ENCODE measurements at places on chromosomes 2 and 18.
A peak's percentile ranks its signal among the peaks of the same experiment; 100 is the strongest.

DNA sequence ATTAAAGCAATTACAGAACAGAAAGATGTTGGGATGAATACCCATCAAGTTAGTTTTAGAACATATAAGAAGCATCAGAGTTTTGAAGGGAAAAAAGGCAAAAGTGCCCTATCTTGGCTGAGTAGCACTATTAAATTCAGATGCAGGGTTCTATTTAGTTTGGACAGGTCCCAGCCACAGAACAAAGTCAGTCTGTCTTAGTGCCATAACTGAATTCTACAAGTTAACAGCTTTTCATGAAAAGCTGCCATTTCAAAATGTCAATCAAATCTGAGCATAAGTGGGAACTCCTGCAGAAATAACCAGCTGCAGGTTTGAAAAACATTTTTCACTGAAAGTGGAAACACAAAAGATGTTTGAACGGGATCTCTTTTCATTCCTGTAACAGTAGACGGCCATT, 160.4 kb downstream of the SRBD1 start:
- no peak for DNase-seq

GRCh38 chr2:136436936-136437335, 319.0 kb upstream of the CXCR4 start:
- no peak for DNase-seq

- DNase-seq, result peak; percentile 77
Measured at GRCh38 chr2:159807183-159808031, 9.4 kb upstream of the CD302 start.

GRCh38 chr2:157627594-157628476, 829 bp downstream of the ACVR1C start:
- peak; percentile 7 for DNase-seq

- no peak for DNase-seq
Measured at GRCh38 chr2:69032336-69032735, 19.4 kb downstream of the ANTXR1 start.

DNA sequence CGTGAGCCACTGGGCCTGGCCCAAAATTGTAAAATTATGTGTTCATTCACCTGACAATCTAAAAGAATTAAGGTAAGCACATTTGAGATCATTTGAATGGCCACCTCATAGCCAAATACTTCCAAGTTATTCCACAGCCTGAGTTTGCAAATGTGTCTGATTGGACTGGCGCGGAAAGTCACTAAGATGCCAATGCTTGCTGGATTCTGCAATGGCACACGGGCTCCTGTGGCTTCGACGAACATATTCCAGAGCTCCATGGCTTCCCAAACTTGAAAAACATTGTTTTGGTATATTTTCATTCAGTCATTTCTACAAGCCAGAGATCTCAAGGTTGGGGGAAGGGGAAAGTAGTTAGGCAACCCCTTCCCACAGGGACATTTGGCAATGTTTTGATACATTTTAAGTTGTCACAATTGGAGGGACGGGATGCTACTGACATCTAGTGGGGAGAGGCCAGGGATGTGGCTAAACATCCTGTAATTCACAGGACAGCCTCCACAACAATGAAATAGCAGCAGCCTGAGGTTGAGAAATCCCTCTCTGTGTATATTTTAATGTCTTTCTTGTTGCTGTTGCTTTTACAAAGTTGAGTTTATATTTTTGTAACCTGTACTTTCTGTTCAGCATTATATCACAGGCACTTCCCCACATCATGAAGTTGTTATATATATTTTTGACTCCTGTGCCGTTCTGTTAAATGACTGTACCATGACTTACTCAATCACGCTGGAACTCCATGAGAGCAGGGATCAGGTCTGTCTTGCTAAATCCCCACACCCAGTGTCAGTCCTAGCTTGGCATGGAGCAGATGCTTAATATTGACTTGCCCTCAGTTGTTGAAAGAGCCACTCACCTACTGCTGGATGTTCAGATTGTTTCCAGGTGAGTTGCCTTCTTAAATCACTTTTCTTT, 56.9 kb downstream of the COL4A4 start:
- DNase-seq, result peak; percentile 60

GRCh38 chr2:236246711-236247246, 17.4 kb downstream of the ASB18 start:
- DNase-seq, result no peak

- DNase-seq, result no peak
Measured at GRCh38 chr2:67281101-67281500, 116.0 kb upstream of the ETAA1 start.

DNA sequence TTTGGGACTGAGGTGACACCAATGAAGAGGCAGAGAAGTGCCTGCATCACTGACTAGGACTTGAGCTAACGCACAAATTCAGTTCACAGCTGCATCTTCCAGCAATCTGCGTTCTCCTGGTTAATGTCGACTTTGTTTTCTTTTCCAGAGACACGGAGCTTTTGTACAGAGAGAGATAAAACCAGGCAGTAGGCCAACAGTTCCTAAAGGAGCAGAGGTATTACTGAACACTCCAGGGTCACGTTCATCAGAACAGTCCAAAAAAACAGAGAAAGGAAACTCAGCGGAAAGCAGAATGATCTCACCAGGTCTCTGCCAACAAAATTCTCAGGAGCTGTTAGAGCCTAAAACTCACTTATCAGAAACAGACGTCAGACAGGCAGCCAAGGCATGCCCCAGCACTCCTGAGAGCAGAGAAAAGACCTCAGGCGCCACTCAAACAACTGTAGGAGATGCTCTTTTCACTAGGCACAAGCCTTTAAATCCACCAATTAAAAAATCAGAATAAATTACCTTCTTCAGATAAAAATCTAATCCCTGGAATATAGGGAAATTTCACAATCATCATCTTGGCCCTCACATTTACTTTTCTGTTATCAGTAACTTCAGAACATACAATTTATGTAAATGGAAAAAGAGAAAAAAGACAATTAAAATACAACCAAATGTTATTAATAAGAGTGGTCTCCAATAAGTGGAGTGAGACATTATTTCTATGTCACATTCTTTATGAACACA, 95.9 kb upstream of the SPTBN1 start:
- DNase-seq, result peak; percentile 11

DNA sequence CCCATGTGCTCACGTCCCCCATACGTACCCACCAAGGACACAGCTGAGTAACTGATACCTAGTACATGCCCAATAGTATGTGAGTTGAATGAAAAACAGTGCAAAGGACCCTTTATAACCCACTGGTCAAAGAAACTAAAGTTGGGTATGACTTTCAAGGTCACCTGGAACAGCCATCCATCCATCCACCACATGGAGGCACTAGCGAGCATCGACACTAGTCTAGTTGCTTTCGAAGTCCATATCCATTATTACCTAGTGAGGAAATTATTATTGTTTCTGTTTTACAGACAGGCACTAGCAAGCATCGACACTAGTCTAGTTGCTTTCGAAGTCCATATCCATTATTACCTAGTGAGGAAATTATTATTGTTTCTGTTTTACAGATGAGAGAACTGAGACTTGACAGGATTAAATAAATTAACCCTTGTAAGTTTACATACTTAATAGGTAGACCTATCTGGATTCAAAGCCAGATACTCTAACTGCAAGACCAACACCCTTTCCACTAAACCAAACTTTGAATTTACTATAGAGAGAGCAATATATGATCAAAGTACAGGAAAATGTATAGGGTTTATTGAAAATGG, 233.7 kb downstream of the METTL4 start:
- peak; percentile 45 for DNase-seq

DNA sequence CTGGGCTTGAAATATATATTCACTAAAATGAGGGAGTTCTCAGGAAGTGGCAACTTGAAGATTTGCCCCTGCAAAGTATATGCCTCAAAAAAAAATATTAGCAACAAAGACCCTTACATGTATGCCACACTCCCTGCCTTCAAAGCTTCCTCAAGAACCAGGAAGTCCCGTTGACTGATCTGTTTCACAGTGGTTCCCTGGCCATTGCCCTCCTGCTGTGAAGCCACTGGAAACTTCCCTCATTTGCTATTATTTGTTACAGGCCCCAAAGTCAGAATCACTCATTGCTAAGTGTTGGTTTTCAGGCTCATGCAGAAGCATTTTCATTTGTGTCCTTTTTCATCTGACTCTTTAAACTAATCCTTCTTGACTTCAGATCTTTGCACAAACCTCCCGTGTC, 421.5 kb downstream of the ZNF521 start:
- no peak for DNase-seq

GRCh38 chr2:85019121-85019520, 48.2 kb downstream of the KCMF1 start:
- peak; percentile 19 for DNase-seq

DNA sequence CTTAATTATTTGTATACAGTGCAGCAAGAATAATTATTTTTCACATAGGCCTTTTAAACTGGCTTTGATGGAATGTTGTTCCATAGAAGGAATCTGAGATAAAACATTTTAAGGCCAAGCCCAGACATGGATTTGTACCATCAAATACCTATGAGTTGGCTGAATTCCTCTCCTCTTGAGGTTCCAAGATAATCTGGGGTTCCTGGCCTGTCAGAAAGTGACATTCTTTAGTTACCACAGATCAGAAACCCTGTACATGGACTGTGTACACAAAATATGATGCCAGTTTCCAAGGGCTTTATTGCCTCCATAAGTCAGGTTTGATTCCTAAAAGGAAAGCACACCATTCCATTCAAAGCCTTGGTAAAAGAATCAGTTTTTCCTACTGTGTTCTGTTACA, 1256.7 kb upstream of the NRXN1 start:
- DNase-seq, result no peak

DNA sequence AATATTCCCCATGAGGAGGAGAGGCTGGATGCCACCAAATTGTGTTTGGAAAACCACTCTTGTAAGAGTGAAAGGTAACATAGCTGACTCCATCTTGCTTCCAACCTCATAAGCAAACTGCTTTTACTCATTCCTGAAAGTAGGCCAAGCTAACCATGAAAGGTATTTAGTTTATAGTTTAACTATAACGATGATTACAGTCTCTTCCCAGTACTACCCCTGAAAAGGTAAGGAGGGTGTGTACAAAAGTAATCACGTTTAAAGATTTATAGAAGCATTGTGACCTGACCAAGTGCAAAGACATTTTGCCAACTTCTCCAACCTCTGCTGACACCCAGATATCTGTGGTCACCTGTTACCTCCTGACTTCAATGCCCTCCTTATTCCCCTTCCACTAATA, 122.6 kb downstream of the CD8B2 start:
- no peak for DNase-seq

DNA sequence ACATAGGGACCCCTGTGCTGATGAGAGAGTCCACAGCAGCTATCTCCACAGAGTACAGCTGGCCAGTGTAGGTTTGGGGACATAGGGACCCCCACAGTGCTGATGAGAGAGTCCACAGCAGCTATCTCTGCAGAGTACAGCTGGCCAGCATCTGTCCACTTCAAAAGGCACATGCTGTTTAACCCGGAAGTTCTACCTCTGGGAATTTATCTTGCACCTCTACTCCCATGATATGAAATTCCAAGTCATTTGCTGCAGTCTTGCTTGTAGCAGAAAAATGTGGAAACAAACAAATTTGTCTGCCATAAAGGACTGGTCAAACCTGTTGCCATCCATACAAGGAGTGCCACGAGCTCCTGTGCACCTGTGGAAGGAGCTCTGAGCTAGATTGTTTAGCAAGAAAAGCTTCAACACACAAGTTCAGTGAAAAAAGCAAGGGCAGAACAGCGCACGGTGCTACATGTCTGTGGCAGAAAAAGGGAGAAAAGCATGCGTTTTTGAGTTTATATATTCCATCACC, 33.1 kb downstream of the LRRFIP1 start:
- DNase-seq, result no peak

DNA sequence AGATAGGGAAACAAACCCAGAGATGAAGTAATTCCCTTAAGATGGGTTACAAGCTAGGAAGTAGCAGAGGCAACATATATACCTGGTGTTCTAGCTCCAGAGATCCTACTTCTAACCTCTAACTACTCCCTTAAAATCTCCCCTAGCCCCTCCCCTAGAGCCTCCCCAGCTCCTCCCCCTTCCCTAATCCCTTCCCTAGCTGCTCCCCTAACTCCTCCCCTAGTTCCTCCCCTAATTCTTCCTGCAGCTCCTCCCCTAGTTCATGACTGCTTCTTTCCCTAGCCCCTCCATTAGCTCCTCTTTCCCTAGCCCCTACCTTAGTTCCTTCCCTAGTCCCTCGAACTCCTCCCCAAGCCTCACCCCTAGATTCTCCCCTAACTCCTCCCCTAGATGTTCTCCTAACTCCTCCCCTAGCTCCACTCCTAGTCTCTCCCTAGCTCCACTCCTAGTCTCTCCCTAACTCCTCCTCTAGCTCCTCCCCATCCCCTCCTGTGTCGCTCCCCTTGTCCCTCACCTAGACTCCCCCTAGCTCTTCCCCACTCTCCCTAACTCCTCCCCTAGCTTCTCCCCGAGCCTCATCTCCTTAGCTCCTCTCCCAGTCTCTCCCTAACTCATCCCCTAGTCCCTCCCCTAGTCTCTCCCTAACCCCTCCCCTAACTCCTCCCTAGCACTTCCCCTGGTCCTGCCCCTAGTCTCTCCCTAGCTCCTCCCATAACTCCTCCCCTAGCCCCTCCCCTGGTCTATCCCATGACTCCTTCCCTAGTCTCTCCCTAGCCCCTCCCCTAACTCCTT, 108.9 kb downstream of the CD226 start:
- DNase-seq, result peak; percentile 54

DNA sequence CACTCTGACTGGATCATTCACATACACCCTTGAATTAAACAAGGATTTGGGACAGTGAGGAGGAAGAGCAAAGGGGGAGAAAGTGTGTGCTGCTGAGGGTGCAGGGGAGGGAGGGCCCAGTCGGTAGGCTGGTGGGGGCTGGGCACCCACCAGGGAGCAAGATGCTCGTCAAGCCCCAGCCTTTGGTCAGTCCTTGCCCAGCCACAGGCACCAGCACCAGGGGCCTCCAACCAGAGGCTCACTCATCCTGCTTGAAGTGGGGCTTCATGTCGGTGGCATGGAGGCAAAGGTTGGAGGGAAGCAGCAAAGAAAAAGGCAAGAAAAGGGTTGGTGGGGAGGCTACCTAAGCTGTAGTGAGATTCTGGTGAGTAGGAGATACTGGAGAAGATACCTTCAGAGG, 21.9 kb downstream of the CDC42EP3 start:
- DNase-seq, result no peak

GRCh38 chr18:52903857-52904256, 563.9 kb downstream of the DCC start:
- DNase-seq, result peak; percentile 48

DNA sequence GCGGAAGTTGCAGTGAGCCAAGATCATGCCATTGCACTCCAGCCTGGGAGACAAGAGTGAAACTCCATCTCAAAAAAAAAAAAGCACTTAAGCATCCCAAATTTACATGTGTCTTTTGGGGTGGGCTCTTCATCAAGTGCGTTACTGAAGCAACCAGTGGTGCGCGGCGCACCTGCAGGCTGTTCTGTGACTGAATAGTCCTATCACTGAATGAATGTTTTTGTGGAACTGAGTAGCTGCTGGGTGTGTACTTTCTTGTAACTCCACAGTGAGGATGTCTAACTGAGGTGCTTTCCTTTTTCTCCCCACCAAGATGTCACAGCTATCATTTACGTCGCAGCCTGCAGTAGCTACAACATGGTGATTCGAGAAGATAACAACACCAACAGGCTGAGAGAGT, 17.0 kb downstream of the CHMP1B start:
- no peak for DNase-seq

DNA sequence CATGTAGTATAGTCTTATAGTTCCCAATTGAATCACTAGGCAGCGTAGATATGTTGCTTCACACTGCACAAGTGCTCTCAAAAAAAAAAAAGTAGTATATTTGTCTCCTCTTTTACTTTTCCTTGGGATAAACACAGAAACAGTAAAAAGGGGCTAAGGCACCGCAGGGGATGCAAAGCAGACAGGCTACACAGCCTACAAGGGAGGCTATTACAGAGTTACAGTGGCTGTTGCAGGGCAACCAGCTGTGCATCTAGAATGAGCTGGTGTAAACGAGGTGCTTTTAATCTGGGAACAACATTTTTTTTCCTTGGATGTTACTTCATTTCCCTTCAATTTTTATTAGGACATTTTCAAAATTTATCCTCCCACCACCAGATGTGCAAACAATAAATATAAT, 1934.7 kb upstream of the CELF4 start:
- no peak for DNase-seq
